ENCODE measurements at places on chromosomes 3 and 15.
A peak's percentile ranks its signal among the peaks of the same experiment; 100 is the strongest.

DNA sequence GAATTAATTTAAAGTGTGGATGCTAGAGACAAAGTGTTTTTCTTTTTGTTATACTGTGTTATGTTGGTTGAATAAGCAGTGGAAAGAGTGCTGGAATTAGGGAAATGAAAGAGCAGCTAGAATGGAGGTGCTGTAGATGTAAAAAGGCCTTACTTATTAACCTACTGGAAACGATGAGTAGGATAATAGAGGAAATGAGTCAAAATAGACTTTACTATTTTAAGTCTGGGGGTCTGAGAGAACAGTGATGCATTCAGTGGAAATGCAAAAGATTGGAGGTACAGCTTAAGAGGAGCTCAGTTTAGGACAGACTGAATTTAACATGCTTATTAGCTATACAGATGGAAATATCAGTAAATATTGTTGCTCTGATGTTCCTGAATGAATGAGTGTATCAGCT lies 674.0 kb downstream of the OTOL1 start:
- DNase-seq: no peak

DNA sequence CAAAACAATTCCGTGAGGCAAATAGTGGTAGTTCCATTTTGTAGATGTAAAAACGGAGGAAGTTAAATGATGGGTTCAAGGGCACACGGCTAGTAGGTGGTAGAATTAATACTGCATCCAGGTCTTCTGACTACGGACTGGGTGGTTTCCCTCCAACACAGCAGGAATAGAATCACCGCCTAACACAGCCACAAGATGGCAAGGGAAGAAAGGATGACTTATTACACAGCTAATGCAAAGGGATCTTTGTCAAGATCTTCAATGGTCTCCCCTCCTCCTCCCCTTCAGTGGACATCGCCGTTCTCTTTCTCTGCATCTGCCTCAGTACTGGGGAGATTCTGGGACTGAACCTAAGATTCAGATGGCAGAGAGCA lies 524 bp upstream of the TOPBP1 start:
- DNase-seq: no peak

DNA sequence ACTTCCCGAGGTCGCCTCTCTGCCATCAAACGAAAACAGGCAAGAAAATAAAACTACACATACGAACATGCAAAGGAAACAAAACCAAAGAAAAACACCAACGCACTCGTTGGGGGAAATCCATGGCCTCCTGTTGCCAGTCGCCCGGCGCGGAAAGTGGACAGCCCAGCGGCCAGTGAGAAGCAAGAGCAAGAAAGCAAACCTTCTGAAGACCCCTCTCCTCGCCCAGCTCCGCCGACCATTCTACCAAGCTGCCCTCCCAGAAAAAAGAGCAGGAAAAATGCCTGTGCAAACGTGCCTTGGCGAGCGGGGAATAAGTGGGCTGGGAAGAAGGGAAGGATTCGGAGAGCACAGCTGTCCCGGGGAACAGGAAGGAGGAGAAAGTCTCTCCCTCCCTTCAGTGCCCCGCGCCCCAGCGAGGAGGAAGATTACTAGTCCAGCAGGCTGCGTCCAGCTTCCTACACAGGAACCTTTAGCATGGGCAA lies 802 bp upstream of the NECTIN3 start:
- DNase-seq: peak; percentile 34

GRCh38 chr3:115830764-115831395 lies 207.6 kb downstream of the GAP43 start:
- DNase-seq: no peak

GRCh38 chr3:58835086-58835485 lies 168.5 kb upstream of the FAM3D start:
- no peak for DNase-seq
